A673 (cell line): ENCODE measurements at places on chromosomes 2 and 18.

DNA sequence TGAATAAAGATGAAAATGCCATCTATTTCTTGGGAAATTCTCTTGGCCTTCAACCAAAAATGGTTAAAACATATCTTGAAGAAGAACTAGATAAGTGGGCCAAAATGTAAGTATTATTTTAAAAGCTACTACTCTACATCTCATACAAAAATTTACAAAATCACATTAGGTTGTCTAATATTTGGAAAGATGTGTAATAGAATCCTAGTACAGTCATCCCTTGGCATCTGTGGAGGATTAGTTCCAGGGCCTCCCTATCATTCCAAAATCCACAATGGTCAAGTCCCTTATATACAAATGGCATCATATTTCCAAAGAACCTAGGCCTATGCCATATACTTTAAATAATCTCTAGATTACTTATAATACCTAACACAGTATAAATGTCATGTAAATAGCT, 41.2 kb downstream of the KYNU start:
- no peak for DNase-seq

DNA sequence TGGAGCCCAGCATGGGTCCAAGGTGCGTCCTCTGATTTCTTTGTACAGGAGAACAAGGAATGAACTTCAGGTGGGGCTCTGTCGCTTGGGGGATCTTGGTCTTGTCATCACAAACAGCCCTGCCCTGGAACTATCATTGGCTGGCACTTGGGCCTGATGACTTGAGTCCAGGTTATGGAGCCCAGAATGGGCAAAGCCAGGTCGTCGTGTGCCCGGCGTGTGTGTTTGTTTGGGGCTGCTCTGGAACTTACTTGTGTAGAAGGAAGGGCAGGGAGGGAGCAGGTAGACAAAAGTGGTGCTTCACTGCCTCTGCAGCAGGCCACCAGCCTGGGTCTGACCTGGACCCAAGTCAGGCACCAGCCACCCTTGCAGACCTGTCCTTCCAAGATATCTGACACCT, 306.3 kb upstream of the HS6ST1 start:
- DNase-seq, result no peak

DNA sequence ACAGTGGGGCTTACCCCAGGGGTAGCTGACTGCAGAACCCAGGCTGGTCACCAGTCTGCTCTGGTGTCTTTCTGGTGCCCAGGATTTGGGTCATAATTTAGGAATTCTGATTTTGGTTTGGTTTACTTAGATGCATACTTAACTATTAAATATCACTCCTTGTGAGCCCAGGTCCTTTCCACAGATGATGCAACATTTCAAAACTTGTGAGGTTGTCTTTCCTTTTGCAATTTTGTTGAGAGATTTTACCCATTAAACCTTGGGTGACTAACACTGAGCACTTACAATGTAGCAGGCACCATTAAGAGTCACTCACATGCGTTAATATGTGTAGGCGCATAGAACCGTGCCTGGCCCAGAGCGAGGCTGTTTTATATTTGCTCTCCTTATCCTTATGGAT, 61.8 kb upstream of the RPL31 start:
- DNase-seq, result no peak

- no peak for DNase-seq
Measured at GRCh38 chr2:150125708-150126107, 361.8 kb downstream of the RND3 start.

DNA sequence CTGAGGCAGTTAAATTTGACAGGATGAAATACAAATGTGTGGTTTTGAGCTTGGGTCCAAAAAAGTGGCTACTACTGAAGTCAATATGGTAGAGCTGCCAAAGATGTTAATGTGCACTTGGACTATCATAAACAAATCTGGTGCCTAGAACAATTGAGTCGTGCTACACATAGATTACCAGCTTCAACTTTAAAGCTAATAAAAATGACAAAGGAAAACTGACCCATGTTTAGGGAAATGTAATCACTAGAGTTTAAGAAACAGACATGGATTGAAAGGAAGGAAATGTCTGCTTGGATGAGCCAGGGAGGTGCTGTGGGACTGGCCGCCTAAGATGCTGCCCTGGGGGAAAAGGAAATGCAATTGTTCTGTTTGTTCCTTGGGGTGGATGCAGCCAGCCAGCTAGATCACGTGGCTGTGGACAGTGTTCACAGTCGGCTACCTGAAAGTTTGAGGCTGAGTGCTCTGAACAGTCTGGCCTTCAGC, 36.6 kb downstream of the CYB5A start:
- DNase-seq, result no peak

GRCh38 chr2:137910641-137911040, 53.6 kb upstream of the HNMT start:
- DNase-seq, result peak; percentile 22

- DNase-seq, result no peak
Measured at GRCh38 chr2:7773362-7774360, 856.4 kb downstream of the RNF144A start.
